Naive thymus-derived CD4-positive, alpha-beta T cell (primary cell): ENCODE measurements at places on chromosomes 1 and 21. TPM values are rescaled to one million over a fixed set of nuclear protein-coding genes. Genes with fewer than 3 reads are reported as not detected.

GRCh38 chr1:53196017-53196484 lies 573 bp upstream of the CPT2 start:
- no peak for DNase-seq

- no peak for DNase-seq
These were observed 436.6 kb upstream of the C1orf87 start for GRCh38 chr1:60510162-60510561.

- no peak for DNase-seq
These were observed 172.7 kb downstream of the PDE4B start for GRCh38 chr1:65965112-65965996.

DNA sequence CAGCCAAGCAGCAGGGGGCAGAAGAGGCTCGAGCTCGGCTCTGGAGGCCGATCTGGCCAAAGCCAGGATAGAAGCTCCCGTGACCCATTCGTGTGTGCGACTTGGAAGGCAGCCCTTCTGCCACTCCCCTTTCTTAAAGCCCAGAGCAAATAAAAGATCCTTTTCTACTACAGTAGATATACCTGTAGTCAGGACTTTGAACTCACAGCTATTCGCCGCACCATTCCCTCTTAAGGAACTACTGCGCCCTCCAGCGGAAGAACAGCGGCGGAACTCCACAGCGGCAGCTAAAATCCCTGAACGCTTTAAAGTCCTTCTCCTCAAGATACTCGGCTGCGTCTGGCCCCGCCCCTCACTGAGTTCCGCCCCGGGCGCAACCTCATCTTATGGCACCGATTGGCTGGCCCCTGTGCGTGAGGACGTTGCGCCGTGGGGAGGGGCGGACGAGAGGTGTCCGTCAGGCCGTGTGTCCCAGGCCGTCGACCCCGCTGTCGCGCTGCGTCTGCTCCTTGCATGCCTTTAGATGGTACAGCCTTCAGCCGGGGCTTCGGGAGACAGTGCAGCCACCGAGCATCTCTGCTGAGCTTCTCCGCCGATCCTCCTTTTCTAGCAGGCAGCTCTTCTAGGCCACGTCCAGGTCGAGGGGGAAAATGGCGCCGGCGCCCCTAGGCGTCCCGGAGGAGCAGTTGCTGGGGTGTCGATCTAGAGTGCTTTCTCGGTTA lies at the start of gene LRIG2:
TSS of gene LRIG2 (plus strand) at position 442 of the 722 bp plus-strand sequence. CDS start at position 651, 209 bp downstream.
- peak; percentile 94 for DNase-seq

The PDZK1IP1 gene
- total RNA-seq: not detected

The TEDDM1 gene
- total RNA-seq: not detected

The ASCL5 gene
- total RNA-seq: not detected

The RNF186 gene
- total RNA-seq: not detected in 2 replicates

The GCSAML gene
- total RNA-seq: 0.48 TPM in 1 of 2 replicates, not detected in the other
